ENCODE measurements at places on chromosomes 1 and 21.

DNA sequence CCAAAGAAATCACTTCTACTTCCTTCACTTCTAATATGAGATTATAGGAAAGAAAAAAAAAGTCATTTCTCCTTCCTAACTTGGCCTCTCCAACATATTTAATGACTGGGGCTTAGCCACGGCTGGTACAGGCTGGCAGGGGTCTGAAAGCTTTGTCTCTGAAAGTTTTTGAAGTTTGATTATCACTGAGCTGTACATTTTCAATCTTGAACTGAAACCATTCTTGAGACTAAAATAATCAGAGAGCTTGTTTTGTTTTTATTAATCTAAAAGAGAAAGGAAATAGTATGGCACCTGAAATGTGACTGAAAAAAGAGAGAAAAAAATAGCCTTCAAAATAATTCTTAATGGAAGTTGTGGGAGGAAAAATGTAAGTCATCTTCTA lies 3.8 kb upstream of the KRTAP19-8 start:
- DNase-seq, result no peak

DNA sequence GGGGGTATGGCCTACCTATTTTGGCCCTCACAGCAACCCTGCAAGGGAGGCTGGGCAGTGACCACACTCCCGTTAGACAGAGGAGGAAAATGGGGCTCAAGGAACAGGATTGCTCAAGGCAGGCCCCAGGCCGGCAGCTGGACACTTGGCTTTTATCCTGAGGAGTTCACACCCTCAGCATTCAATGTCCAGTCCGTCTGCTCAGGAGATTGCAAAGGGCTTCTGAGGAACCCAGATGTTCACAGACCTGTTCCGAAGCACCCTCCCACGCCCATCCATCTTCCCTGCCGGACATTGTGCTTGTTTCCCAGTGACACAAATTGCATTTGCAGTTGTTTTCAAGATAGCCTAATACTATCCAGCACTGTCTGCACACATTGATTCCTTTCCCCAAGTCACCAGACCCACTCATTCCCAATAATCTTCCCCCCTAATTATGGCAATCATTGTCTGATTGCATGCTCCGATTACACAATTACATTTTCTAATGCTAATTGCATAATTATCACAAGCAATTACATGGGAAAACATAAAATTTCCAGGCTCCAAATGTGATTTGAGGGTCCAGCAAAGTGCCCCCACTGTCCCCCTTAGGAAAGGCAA lies 4.3 kb upstream of the UBL4B start:
- DNase-seq, result no peak

GRCh38 chr1:116721451-116722007 lies 32.7 kb upstream of the CD2 start:
- no peak for DNase-seq

- no peak for DNase-seq
These were observed 24.0 kb upstream of the DENND1B start for GRCh38 chr1:197799271-197799670.

DNA sequence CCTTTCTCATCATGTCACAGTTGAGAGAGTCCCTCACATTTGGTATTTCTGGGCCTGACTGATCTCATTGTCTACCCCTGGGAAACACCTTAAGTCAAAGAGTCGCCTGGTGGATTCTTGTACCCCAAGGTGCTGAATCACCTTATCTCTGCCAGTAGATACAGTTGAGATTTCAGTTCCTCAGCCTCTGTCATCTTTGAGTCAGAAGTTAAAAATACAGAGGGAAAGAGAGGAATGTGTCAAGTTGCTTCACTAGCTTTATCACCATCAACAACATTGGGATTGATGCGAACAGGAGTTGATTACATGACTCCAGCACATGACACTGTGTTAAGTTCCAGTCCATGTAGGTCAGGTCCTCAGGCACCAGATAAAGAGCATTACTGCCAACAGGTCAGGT lies 513.0 kb downstream of the NUF2 start:
- no peak for DNase-seq

- DNase-seq, result no peak
These were observed 13.0 kb upstream of the CNIH4 start for GRCh38 chr1:224343679-224344078.

- DNase-seq, result no peak
These were observed 119.5 kb downstream of the EPHB2 start for GRCh38 chr1:22830041-22830566.

DNA sequence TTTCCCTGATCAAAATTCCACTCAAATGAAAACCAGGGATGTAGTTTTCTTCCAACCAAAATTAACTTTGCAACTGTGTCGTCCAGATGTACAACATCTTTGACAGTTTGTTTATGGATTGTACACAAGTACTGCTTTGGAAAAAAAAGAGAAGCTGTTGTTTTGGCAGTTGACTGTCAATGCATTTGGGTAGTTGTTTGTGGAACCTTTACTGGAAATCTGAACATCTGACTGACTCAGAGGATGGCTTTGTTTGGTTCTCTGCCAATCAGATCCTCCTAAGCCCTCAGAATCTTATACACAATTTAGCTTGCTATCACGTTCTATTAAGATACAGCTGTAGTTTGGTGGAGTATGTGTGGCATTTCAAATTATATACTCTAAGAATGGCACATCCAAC lies 195.0 kb downstream of the KCNK2 start:
- no peak for DNase-seq

- peak; percentile 97 for DNase-seq
These were observed 419.9 kb downstream of the ZP4 start for GRCh38 chr1:237470712-237471338.

- DNase-seq, result no peak
These were observed 11.1 kb upstream of the TNFRSF14 start for GRCh38 chr1:2544875-2545640.

DNA sequence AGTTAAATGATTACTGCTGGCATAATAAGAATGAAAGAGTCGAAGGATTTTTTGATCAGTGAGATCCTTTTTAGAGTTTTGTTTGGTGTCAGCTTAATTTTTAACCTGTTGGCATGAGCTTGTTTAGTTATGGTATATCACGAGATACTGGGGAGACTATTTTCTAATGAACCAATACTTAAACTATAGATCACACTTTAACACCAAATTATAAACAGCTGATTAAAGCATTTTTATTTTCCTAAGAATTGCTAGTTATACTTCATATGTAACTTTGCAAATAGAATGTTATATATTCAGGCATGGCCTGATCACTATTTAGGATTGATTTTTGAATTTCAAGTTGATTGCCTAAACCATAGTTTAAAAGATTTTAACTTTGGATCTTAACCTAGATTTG lies 6.0 kb downstream of the DDX20 start:
- no peak for DNase-seq

GRCh38 chr1:205453466-205453865 lies 2.4 kb downstream of the BLACAT1 start:
- DNase-seq, result no peak

GRCh38 chr1:112312879-112313278 lies 83.1 kb upstream of the CTTNBP2NL start:
- DNase-seq, result no peak

- peak; percentile 40 for DNase-seq
These were observed 58.1 kb downstream of the CASZ1 start for GRCh38 chr1:10738061-10739058.

DNA sequence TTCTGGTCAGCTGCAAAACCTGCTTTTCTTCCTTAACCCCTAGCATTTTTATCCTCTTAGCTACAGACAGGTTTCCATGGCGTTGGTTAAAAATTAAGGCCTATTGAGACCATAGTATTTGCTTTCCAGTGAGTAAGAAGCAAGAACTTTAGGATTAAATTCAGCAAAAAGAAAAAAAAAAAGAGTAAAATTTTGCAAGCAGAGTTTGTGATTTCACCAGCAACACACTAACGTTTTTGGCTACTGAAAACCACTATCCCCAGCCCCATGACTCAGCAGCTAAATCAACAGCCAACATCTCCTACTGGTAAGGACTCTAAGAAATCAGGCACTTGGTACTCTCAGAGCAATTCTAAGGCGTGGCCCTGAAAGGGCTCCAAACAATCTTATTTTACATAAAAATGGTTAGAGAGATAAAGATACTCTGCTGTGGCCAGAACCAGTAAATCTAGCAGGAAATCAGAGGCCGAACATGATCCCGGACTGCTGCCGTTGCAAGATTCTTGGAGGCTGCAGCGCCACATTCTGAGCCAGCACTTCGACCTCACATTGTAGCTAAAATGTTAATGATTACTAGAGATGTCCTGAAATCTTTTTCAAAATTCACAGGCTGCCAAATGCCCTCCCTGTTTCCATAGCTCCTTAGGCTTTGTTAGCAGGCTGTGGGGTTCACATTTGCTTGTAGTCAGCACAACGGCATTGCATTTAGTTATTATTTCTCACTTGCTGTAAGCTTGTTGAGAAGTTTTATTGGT lies 1.6 kb upstream of the ENO1 start:
- DNase-seq, result no peak

DNA sequence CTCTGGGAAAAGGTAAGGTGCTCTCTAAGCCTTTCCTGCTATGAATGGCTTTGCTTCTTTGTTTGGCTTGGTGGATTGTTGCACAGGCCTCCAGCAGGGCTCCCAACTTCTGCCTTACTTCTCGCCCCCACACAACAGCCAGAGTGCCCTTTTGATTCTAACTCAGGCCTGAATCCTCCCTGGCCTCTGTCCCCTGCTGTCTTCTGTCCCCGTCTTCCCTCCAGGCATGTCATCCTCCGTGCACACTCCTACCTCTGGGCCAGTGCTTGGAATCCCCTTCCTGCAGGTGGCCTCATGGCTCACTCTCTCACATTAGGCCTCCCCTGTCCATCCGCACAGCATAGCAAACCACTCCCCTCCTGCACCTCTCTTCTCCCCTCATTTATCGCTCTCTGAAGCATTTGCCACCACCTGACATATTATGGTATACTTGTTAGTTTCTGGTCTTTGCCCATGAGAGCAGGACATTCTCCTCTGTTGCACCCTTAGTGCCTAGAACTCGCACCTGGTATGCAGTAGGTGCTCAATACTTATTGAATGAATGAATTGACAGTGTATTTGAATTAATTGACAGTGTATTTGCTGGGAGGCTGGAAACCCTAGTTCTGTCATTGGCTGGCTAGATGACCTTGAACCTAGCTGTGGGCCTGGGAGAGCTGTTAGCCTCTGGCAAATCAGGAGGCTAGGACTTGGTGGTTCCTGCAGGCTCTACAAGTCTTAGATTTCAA lies 2.9 kb downstream of the ZDHHC18 start:
- DNase-seq, result no peak

DNA sequence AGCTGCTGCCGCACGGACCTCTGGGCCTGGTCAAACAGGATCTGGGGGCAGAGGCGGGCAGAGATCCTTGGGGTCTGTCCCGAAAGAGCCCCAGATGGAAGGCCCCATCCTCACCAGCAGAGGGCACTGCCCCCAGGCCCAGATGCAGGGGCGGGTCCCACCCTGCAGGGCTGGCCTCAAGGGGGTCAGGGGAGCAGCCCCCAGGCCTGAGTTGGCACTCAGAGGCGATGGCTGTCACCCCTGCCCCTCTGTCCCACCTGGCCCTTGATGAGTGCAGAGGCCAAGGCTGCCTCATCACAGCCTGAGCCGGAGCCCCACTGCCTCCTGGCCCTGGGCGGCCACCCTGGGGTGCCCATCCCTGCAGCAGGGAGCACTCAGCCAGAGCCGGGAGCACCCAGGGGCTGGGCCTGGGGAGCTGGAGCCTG lies 5.7 kb downstream of the ACAP3 start:
- DNase-seq, result no peak

DNA sequence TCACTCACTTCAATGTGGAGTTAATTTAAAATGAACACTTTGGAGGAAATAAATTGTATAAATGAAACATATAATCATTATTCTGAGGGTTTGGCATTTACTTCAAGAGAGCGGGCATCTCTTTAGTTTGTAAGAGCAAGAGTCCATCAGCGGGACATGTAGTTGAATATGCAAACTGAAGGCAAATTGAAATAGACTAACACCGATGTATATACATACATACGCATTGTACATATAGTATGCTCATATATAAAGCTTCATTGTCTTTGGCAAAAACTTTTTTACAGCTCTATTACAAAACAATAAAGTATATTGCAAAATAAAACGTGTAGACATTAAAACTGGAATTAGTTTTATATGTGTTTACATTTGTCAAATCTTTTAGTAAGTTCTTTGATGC lies 328.9 kb downstream of the LTN1 start:
- no peak for DNase-seq

GRCh38 chr1:178189814-178190213 lies 95.9 kb downstream of the RASAL2 start:
- DNase-seq, result no peak

DNA sequence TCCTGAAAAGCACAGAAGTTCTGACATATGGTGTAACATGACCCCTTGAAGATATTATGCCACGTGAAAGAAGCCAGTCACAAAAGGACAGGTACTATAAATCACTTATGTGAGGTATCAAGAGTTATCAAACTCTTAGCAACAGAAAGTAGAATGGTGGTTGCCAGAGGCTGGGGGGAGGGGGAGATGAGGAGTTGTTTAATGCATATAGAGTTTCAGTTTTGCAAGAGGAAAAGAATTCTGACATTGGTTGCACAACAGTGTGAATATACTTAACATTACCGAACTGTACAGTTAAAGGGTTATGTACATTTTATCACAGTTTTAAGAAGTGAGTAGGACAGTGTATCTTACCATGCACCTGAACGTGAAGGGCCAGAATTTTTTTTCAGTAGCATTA lies 80.0 kb downstream of the USP25 start:
- DNase-seq, result no peak

- DNase-seq, result no peak
These were observed 14.3 kb upstream of the SLC5A9 start for GRCh38 chr1:48208251-48208650.

GRCh38 chr1:221801773-221802516 lies 60.1 kb upstream of the DUSP10 start:
- no peak for DNase-seq

- DNase-seq, result no peak
These were observed 330.7 kb downstream of the SMYD3 start for GRCh38 chr1:246176126-246177024.

GRCh38 chr1:227472772-227473171 lies 90.6 kb upstream of the ZNF678 start:
- DNase-seq, result no peak

DNA sequence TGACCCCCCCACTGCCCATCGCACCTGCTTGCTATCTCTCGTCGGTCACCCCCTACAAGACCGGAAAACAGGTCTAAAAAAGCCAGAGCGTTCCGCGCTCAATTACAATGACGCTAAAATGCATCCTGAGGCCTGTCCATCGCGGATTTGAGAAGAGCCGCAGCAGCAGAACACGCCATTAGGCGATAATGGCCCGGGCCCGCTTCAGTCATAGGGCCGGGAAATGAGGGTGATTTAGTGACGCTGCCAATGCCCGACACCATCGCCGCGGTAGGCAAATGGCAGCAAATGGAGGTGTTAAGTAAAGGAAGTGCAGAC lies 64.1 kb upstream of the SSX2IP start:
- DNase-seq, result no peak

DNA sequence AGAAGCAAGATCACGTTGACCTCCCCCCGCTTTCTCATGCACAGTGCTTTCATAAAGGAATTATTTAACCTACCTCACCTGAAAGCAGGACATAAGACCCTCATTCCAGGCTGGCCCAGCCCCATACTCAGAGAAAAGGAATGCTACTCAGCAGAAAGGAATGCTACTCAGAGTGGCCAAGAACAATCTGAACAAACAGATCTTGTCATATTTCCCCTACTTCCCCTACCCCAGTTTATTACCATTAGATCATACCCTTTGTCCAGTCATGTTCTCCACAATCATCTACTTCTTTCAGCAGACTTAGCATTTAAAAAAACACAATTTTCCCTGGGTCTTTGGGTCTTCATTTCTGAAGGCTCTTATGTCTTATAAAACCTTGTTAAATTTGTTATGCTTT lies 89.8 kb downstream of the SLC16A1 start:
- no peak for DNase-seq

- DNase-seq, result no peak
These were observed 12.1 kb upstream of the KDF1 start for GRCh38 chr1:26972390-26972789.

- no peak for DNase-seq
These were observed 45.8 kb downstream of the NR5A2 start for GRCh38 chr1:200073286-200073637.
